ENCODE measurements at places on chromosomes 4 and X. TPM values are rescaled to one million over a fixed set of nuclear protein-coding genes. Genes with fewer than 3 reads are reported as not detected.

GRCh38 chrX:110180176-110180927 is 137.5 kb downstream of the AMMECR1 start:
- no peak for DNase-seq

GRCh38 chr4:83174844-83175414 is 60.4 kb upstream of the PLAC8 start:
- DNase-seq, result no peak

- DNase-seq, result no peak
Observed at GRCh38 chr4:169045862-169046584, 36.0 kb upstream of the CBR4 start.

GRCh38 chrX:129785160-129785947 is 5.6 kb downstream of the SASH3 start:
- DNase-seq, result no peak

GRCh38 chrX:130170752-130171445 is 863 bp upstream of the RAB33A start:
- peak; percentile 64 for DNase-seq

GRCh38 chr4:73589887-73590801 is 30.1 kb downstream of the RASSF6 start:
- DNase-seq, result no peak

GRCh38 chr4:101366331-101366730 is 19.0 kb upstream of the PPP3CA start:
- no peak for DNase-seq

- DNase-seq, result no peak
Observed at GRCh38 chrX:105515561-105515960, 295.1 kb upstream of the TEX13A start.

- peak; percentile 63 for DNase-seq
Observed at GRCh38 chr4:186149872-186150271, 41.5 kb upstream of the CYP4V2 start.

DNA sequence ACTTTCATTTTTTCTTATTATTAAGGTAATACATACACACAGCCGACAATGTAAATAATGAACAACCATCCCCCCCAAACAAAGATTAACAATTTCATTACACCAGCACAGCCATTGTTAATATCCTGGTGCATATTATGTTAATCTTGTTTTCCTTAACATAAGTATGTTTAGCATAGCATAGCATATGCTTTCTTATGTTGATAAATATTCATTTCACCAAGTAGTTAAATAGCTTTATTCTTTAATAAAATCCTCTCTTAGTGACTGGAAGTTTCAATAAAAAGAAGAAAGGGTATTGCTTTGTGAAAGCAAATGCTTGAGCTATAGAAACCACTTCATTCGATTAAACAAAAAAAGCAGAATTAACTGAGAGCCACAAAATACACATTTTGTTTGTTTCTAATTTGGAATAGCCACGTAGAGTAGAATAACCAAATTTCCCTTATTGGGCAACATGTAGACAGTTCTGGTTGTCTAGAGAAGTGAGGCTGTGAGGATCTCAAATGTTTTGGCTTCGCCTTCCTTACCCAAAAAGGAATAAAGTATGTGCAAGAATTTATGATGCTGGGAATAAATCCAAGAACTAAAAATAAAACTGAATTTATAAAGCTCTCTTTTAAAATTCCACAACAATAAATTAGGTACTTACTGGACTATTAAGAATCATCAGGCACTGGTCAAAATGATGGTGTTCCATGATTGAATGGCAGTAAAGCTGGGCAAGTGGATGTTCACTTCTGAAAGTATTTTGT is 118.0 kb downstream of the PDE5A start:
- no peak for DNase-seq

DNA sequence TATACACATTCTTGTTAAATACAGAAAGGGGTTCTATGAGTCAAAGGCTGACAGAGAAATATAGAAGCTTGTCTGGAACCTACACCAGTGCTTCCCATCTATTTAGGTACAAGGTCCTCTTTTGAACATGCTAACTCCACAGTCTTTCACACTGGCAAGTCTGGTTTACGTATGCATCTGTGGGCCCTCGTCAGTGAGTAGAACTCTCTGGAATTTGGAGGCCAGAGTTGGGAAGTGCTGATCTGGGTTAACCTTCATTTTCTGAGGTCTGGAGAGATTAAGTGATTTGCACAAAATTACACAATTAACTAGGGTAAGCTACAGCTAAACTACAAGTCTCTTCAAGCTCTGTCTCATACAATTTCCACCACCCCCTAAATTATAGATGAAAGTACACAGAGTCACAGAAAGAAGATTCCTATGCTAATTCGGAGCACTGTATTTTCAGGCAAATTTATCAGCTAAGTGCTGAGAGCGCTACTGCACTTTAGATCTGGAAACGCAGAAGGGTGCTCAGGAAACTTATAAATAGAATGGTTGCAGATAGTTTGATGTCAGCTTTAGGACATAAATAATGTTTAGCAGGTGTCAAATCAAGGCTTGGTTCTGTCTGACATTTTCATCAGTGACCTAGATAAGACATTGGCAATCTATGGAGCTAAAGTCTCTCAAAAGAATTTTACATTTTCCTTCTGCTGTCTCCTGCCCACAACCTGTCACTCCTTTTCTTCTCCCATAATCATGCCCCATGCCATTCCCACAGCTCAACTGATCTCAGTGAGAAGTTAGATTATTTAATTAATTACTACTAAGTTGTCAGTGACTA is 43.0 kb upstream of the PDLIM5 start:
- DNase-seq, result no peak

- no peak for DNase-seq
Observed at GRCh38 chr4:74716436-74716765, 77.9 kb downstream of the BTC start.

- no peak for DNase-seq
Observed at GRCh38 chr4:94455081-94455480, 3.3 kb downstream of the PDLIM5 start.

DNA sequence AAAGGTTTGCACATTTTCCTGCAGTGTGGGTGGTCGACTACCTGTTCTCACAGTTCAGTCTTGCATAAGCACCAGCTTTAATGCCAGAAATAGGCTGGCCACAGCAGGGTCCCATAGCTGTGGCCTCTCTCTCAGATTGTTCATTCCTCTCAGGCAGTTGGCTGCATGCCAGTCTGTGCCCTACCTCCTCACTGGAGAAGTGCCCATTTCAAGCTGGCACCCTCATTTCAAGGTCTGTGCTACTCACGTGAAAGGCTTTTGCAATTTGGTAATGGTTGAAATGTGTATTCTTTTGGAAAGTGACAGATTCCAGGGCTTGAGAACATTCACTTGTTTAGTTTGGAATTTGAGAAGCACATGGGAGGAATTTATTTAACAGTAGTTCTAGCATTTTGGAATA is 28.9 kb upstream of the MTMR1 start:
- DNase-seq, result no peak

- DNase-seq, result no peak
Observed at GRCh38 chr4:37836838-37837440, 10.5 kb downstream of the PGM2 start.

DNA sequence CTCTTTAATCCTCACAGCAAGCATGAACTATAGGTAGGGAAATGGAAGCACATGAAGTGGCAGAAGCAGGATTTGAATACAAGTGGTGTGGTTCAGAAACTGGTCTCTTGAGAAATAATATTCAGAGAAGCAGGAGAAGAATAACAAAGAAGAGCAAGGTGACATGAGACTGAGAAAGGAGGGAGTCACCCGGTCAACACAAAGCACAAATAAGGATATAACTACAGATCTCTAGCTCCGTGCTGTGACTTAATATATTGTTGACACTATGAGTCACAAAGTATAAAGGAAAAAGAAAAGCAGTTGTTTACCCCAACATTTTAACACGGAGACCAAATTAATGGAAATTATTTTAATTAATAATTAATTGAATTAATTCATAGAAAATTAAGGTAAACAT is 204.5 kb downstream of the CPE start:
- no peak for DNase-seq

DNA sequence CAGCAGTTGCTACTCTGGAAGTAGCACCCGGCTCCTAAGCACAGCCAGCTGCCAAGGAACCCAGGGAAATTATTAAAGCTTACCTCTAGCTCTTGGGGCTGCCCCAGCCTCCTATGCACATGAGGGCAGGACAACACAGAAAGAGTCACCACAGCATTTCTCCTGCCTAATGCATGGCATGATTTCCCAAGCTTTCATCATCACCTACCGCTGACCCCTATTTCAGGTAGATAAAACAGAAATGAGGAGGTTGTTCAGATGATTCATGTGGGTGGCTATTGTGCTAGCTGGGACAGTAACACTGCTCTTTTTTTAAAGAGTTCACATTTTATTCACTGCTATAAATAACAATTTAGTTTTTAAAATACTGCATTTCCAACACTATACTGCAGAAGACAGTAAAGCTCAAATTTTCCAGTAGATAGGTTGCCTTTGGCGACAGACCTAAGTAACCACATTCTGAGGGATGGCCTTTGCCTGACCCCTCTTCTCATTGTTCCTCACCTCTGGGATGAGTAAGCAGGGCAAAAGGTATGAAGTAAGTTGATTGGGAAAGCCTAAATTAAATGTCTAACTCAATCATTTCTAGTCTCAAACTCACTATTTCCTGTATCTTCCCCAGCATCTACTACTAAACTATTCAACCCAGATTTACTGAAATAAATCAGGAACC is 16.7 kb downstream of the CASK start:
- DNase-seq, result no peak

DNA sequence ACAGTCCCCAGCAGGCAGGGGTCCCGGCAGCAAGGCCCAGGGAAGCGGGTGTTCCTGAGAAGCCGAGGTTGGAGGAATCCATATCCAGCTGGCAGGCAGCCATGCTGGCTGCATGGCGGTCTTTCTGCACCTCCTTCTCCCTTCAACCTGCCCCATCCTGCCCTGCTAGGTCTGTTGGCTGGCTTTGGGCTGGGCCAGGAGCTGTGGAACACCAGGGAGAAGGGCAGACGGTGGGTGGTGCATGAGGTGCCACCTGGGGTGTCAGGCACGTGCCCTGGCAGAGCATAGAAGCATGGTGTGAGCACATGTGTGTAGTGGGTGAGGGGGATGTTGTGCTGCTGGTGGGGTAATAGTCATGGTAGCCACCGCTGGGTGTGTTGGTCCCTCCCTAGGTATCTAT is 150.1 kb downstream of the PJA1 start:
- DNase-seq, result no peak

GRCh38 chr4:54863571-54864255 is 206.0 kb downstream of the KIT start:
- DNase-seq, result no peak

- no peak for DNase-seq
Observed at GRCh38 chr4:62226082-62226481, 1026.0 kb downstream of the ADGRL3 start.

- peak; percentile 60 for DNase-seq
Observed at GRCh38 chr4:1026115-1026514, 14.7 kb downstream of the FGFRL1 start.

DNA sequence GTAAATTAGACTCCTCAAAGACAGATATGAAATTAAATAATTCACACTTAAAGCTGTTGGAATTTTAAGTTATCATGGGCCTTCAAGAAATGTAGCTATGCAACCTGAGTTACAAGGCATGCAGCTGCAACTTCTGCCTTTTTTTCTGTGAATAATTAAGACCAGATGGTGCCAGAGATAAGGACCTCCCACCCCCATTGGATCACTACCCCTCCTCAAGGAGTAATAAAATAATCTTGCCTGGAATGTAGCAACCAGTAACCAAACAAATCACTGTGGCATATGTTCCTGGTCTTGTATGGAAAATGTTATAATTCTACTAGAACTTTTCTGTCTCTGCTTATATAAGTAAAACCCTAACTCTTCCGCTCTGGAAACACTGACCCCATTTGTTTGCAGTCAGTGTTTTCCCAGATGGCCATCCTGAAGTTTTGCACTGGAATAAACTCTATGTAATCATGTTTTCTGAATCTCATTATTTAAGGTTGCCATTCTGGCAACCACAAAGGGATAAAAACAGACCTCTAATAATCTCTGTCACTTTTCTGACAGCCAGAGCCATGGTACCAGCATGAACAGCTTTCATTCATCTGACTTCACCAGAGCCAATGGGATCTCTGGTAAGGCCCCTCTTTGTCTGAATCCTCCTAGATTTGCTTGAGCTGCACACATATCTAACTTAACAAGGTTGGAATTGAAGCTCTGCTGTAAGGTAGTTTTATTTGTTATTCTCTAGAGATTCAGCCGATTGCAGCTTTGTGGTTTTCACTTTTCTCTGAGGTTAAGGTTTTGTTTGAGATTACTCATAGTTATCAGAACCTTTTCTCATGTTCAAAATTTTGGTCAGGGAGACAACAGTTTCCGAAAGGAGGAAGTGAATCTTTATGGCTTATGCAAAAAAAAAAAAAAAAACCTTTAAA is 274.6 kb downstream of the NAF1 start:
- no peak for DNase-seq

- no peak for DNase-seq
Observed at GRCh38 chr4:185278716-185279115, 69.3 kb downstream of the SNX25 start.

DNA sequence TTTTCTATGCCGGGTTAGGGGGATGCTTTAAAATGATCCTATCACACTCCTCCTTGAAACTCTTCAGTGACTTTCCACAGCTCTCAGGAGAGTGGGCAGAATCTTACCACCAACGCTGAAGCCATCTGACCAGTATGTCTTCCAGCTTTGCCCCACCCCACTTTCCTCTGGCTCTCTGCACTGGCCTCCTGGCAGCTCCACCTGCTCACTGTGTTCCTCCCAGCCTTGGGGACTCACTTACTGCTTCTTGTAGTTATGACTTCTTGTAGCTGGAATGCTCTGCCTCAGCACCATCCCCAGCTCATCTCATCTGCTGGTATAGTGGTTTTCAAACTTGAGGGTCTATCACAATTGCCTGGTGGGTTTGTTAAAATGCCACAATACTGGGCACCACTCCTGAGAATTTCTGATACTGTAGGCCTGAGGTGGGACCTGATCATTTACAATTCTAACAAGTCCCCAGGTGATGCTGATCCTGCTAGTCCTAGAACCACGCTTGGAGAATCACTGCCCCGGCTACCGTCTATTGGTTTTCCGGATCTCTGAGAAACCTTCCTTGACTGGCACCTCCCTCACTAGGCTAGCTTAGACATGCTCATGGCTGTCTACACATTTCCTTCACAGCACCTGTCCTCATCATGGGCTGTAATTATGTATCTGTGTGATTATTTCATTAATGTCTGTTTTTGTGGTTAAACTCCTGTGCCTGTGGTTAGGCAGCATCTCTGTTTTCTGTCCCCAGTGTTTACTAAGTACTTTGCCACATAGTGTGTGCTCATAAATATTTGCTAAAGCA is 152.2 kb downstream of the MGST2 start:
- DNase-seq, result no peak

- DNase-seq, result no peak
Observed at GRCh38 chr4:142331646-142332045, 514.5 kb downstream of the INPP4B start.

GRCh38 chrX:150508451-150509367 is 59.7 kb upstream of the MTM1 start:
- no peak for DNase-seq

The MAGEA12 gene
- total RNA-seq, result not detected

The GPR82 gene
- not detected for total RNA-seq

The KLF8 gene
- 7.9 TPM for total RNA-seq

The ANXA10 gene
- not detected for total RNA-seq

The HELQ gene
- total RNA-seq, result 12.3 TPM

The F11 gene
- not detected for total RNA-seq

The SHOX gene
- not detected for total RNA-seq

The BST1 gene
- total RNA-seq, result 0.82 TPM

The CPZ gene
- not detected for total RNA-seq

The SSX1 gene
- total RNA-seq, result not detected

The ARHGAP6 gene
- not detected for total RNA-seq
